ENCODE measurements at places on chromosomes 6 and 20. TPM values are rescaled to one million over a fixed set of nuclear protein-coding genes. Genes with fewer than 3 reads are reported as not detected.

DNA sequence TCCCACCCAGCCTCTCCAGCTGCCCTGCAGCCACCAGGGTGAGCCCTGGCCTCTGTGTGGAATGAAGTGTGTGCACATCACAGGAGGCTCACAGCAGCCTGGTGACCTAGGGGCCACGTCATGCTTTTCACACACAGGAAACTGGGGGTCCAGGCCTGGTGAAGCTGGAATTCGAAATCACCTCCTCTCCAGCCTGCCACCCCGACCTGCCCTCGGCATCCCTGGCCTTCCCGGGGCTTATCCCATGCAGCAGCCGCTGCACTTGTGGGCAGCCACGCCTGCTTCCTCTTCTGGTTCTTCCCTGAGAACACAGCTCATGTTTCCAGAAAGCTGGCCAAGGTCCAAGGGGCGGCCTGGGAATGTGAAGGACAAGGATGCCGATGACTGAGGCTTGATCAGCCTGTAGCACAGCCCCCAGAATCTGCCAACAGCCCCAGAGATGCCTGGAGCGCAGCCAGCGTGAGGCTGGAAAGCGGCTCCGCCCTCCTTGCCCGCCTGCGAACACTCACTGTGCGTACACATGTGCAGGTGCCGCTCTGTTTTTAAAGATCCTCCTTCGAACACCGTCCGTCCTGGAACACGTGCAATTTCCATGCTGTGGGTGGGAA, 4.2 kb upstream of the NTSR1 start:
- H3K4me1 ChIP-seq, result peaks cover 8% of the 10 kb centered on the region
- H3K4me3 ChIP-seq, result no peak overlapping the region
- H3K27me3 ChIP-seq, result peaks cover 11% of the 10 kb centered on the region

DNA sequence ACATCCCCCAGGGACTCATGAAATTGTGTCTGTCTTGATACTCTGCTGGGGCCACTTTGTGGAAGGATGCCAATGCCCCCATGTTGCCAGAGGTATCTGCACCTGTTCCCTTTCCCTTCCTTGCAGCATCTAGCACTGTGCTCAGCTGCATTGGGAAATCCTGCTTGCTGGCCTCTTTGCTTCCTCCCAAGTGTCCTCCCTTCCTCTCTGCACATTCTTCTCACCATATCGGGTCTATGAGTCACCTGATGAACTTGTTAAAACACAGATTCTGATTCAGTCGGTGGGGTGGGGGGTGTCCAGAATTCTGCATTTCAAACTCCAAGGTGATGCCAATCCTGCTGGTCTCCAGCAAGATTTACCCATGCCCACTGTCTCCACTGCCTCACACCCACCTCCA, 467.8 kb downstream of the PTPRT start:
- DNase-seq, result no peak
- no peaks in the 10 kb centered on the region for H3K27me3 ChIP-seq
- H3K36me3 ChIP-seq, result no peaks in the 10 kb centered on the region
- no peak overlapping the region for H3K27ac ChIP-seq
- no peaks in the 10 kb centered on the region for H3K4me1 ChIP-seq

- H3K4me3 ChIP-seq, result no peak overlapping the region
- H3K4me1 ChIP-seq, result peaks cover 29% of the 10 kb centered on the region
- H3K27ac ChIP-seq, result peak overlapping the region; percentile 59
- peaks cover 3% of the 10 kb centered on the region for H3K27me3 ChIP-seq
- DNase-seq, result peak; percentile 51
- H3K36me3 ChIP-seq, result no peaks in the 10 kb centered on the region
Observed at GRCh38 chr6:90319044-90319443, 22.4 kb upstream of the BACH2 start.

DNA sequence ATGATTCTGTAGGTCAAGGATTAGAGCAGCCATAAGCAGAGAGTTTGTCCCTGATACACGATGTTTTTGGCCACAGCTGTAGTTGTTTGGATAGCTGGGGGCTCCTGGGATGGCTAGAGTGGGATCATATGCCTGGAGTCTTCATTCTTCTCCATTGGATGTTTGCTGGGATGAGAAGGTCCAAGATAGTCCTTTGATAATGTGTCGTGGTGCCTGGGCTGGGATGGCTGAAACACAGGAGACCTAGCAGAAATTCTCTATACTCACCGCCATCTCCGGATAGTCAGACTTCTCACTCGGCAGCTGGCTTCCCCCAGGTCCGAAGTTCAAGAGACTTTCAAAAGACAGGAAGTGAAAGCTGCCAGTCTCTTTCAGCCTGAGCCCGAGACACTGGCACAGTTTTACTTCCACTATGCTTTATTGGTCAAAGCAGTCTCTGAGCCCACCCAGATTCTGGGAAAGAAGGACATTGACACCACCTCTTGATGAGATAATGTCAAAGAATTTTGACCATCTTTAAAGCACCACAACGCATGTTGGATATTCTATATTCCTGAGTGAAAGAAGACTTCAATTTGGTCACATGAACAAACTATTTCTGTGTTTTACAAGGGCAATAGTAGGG, 16.0 kb downstream of the MARCKS start:
- H3K27me3 ChIP-seq, result peaks cover 27% of the 10 kb centered on the region
- H3K4me1 ChIP-seq, result peaks cover 7% of the 10 kb centered on the region
- no peaks in the 10 kb centered on the region for H3K36me3 ChIP-seq
- no peak overlapping the region for H3K27ac ChIP-seq
- H3K4me3 ChIP-seq, result no peak overlapping the region
- no peak for DNase-seq

GRCh38 chr6:167679790-167680604, 146.7 kb upstream of the AFDN start:
- no peaks in the 10 kb centered on the region for H3K36me3 ChIP-seq
- peaks cover 57% of the 10 kb centered on the region for H3K27me3 ChIP-seq
- no peak for DNase-seq
- no peak overlapping the region for H3K4me3 ChIP-seq
- no peaks in the 10 kb centered on the region for H3K4me1 ChIP-seq

GRCh38 chr20:24455081-24455480, 14.3 kb upstream of the SYNDIG1 start:
- H3K36me3 ChIP-seq, result no peaks in the 10 kb centered on the region
- no peak overlapping the region for H3K27ac ChIP-seq
- peaks cover 4% of the 10 kb centered on the region for H3K4me1 ChIP-seq
- no peak overlapping the region for H3K4me3 ChIP-seq

GRCh38 chr20:16821211-16822089, 73.3 kb downstream of the OTOR start:
- H3K27me3 ChIP-seq, result peaks cover 16% of the 10 kb centered on the region
- H3K36me3 ChIP-seq, result no peaks in the 10 kb centered on the region
- H3K4me3 ChIP-seq, result no peak overlapping the region
- peak; percentile 35 for DNase-seq
- H3K4me1 ChIP-seq, result no peaks in the 10 kb centered on the region

DNA sequence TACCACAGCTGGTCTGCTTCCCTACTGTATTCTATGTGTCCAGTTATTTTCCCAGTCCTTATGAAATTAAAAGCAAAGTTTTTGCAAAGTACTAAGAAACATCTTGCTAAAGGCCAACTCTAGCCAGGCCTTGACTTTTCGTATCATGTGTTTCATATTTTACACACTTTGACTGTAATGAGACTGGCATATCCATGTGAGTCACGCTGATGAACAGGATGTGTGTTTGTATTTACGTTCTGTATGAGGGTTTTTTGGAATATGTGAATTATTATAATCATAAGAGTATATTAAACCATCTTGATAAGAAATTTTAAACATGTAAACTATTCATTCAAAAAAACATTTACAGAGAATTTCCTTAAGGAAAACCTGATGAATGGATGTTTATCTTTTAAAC, 59.7 kb downstream of the EYA4 start:
- H3K36me3 ChIP-seq, result no peaks in the 10 kb centered on the region
- no peaks in the 10 kb centered on the region for H3K4me1 ChIP-seq
- no peak for DNase-seq

DNA sequence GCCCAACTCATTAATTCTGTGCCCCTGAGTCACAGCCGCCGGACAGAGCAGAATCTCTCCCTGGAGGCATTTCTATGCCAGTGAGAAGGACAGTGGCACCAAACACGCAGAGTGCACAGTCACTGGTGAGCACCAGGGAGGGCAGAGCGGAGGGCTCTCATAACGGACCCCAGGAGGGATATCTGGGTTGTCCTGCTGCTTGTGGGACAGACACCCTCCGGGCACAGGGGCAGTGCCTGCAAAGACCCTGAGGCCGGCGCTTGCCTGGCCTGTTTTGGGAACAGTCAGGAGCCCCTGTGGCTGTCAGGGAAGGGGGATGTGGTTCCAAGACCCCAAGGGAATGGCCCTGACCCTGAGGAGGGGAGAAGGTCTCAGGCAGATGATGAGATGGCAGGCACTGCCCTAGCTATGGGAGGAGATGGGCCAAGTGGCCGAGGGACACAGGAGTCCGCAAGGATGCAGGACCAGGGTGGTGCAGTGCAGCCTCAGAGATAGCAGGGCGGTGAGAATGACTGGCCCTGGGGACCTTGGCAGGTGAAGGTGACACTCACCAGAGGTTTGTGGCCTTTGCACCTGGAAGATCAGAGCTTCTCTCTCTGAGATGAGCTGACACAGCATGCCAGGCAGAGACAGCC, 270.8 kb downstream of the SMOC2 start:
- H3K36me3 ChIP-seq, result no peaks in the 10 kb centered on the region
- H3K4me1 ChIP-seq, result no peaks in the 10 kb centered on the region
- H3K27me3 ChIP-seq, result peaks cover 7% of the 10 kb centered on the region
- H3K4me3 ChIP-seq, result no peak overlapping the region
- DNase-seq, result no peak
- H3K27ac ChIP-seq, result no peak overlapping the region

DNA sequence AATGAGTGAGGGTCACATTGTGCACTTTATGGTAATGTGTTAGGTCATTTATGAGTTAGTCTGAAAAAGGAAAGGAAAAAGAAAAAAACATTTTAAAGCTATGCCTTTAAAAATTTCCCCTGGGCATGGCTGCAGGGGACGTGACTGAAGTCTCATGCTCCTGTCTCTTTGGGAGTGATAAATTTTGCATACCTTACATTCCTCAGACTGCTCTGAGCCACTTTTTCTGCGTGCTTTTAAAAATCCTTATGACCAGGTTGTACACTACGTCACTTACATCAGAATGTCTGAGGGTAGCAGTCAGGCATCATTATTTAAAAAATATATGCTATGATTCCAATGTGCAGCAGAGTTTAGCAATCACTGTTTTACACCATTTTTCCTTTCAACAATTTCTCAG, 121.2 kb downstream of the RFPL4B start:
- no peak overlapping the region for H3K27ac ChIP-seq
- no peaks in the 10 kb centered on the region for H3K27me3 ChIP-seq
- no peak for DNase-seq
- no peaks in the 10 kb centered on the region for H3K36me3 ChIP-seq
- H3K4me3 ChIP-seq, result no peak overlapping the region
- no peaks in the 10 kb centered on the region for H3K4me1 ChIP-seq

GRCh38 chr6:113524826-113525225, 332.3 kb upstream of the MARCKS start:
- H3K36me3 ChIP-seq, result no peaks in the 10 kb centered on the region
- no peak overlapping the region for H3K4me3 ChIP-seq
- H3K27ac ChIP-seq, result no peak overlapping the region
- H3K4me1 ChIP-seq, result no peaks in the 10 kb centered on the region
- H3K27me3 ChIP-seq, result no peaks in the 10 kb centered on the region

GRCh38 chr6:162181741-162182401, 545.7 kb downstream of the PRKN start:
- no peak for DNase-seq
- H3K36me3 ChIP-seq, result no peaks in the 10 kb centered on the region
- no peaks in the 10 kb centered on the region for H3K27me3 ChIP-seq

- peaks cover 54% of the 10 kb centered on the region for H3K4me1 ChIP-seq
- no peak for DNase-seq
- peaks cover 6% of the 10 kb centered on the region for H3K36me3 ChIP-seq
- no peak overlapping the region for H3K27ac ChIP-seq
- no peak overlapping the region for H3K4me3 ChIP-seq
Observed at GRCh38 chr6:90098001-90098531, 198.6 kb downstream of the BACH2 start.

The ATP9A gene
- 1.6 TPM for total RNA-seq

The IPCEF1 gene
- 14.2 TPM for total RNA-seq

The SERINC3 gene
- 57.3 TPM for total RNA-seq

The CD40 gene
- 4.0 TPM for total RNA-seq

The CNR1 gene
- not detected for total RNA-seq
